ENCODE measurements at places on chromosomes 13 and 19.

- no peak for DNase-seq
Observed at GRCh38 chr19:17482877-17483604, 12.7 kb downstream of the SLC27A1 start.

- DNase-seq: no peak
Observed at GRCh38 chr13:46383383-46383782, 3.7 kb downstream of the RUBCNL start.

DNA sequence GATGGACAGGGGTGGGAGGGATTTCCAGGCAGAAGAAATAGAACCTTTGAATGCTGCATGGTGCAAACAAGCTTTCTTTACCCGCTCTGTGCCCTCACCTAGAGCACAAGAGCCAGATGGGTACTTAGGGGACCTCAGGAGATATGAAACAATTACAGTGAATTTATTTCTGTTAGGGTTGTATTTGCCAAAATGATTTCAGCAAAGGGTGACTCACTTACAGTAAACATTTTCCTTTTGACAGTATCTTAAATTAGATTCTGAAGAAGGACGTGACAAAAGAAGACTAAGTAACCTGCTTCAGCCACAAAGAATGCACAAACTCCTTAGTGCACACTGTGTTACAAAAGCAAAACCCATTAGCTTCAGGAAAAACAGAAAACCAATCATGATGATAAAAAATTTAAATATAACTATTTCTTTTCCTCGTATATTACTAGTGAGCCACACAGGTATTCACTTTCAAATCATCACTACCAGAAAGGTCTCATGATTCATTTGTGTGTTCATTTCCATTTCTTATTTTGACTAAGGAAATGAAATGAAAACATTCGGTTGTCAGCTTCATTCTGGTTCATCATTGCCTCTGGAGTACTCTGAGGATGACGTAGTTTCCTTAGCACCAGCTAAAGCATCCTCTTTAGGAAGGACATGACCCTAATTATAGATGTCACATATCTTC, 158.8 kb downstream of the NHLRC3 start:
- DNase-seq: no peak

DNA sequence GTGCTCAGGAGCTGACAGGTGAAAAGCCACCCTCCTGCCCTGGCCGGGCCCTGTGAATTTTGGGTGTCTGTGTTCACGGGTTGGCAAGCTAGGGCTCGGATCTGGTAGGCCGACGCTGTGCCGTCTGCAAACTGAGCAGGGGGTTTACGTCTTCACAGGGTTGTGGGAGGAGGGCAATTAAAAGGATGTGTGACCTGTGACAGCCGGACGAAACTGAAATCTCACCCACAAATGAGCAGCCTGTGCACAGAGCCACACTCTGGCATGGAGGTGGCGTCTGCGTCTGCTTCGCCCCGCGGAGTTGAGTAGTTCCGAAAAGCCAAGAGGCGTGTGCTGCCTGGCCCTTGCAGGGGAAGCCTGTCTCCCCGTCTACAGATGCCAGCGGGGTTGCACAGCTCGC, 117.3 kb downstream of the KDM4B start:
- DNase-seq: no peak

DNA sequence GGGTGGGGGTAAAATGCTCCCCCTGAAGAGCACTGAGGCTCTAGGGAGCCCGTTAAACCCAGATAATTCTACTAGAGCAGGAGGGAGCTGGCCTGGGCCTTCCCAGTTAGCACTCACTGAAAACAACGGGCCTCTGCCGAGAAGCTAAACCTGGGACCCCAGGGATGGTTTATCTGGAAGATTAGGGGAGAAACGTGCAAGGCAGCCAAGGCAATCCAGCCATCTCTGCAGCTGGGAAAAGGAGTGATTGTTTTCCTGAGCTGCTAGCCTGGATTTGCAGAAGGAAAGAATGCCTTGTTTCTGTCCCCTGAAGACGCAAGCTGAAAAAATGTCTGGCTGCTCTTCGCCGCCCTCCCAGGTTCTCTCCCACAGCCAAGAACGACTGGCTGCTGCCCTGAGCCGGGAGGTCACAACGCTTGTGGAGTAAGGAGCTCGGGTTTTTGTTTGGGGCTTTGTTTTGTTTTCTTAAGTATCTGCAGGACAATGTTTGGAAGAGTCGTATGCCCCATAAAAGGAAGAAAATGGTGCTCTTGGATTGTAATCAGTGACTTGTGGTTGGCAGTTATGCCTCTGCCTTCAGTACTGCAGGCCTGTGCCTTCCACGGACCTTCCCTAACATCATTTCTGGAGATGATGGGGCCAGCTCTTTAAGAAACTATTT, 31.5 kb downstream of the COL4A2 start:
- no peak for DNase-seq

DNA sequence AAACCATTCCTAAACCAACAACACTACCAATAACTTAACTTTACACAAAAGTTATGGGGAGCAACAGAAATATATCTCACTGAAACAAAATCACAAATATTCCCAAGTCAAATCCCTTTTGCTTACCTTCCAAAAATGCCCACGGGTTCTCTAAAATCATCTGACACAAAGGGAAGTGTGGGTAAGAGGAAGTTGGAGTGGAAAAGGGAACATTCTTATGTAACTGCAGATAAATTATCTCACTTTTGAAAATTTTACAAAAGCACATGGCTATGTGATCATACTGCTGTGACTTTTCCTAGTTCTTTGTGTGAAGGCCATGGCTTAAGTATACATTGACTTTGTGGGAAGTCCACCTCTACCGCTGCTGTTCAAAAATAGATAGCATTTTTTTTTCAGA, 350.5 kb downstream of the GPC6 start:
- no peak for DNase-seq

- DNase-seq: no peak
Observed at GRCh38 chr19:15173746-15174404, 26.9 kb downstream of the NOTCH3 start.

GRCh38 chr13:98689347-98689968, 63.0 kb downstream of the SLC15A1 start:
- DNase-seq: no peak

DNA sequence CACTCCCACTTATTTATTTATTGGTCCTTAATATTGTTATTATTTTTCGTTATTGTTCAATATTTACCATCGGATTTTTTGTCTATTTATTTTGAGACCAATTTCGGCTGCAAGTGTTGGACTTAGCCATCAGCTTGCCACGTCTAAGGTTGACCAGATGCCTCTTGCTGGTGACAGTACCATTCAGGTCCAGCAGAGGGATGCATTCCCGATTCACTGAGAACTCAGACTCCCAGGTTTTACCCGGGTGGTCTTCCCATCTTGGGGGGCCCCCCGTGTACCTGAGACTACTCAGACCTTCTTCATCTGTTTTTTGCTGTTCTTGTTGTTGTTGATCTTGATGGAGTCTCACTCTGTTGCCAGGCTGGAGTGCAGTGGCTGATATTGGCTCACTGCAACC, 1435.2 kb downstream of the UQCRFS1 start:
- DNase-seq: peak; percentile 36

DNA sequence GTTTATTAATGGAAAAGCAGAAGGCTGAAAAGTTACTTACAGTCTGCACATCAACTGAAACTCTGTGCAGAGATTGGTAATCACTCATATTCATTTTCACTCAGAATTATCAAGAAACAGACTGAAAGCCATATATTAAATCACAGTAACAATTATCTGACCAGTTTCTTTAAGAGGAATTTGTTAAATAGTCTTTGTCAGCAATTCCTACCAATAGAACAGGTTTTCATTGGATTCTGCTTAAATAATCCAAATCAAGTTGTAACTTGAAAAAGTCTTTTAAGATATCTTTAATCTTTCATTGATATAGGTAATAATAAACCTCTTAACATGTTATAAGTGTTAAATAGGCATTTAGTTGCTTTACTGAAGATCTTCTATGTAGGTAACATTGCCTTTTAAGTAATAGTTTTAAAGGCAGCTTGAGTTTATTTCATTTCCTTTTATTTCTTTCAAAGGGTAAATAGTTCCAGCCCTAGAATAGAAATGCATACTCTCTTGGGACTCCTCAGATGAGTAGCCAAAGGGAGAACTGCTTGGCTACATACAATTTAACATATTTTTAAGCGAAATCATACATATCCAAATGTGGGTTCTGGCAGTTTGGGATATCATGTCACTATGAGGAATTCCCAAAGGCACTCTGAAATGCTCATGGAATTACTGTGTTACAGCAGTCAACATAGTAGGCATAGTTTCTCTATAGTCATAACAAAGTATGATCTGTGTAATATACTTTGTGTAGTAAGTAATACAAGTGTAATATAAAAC, 326.0 kb upstream of the SPRY2 start:
- no peak for DNase-seq

GRCh38 chr19:14160017-14160703, 23.8 kb upstream of the ASF1B start:
- DNase-seq: no peak

- DNase-seq: peak; percentile 91
Observed at GRCh38 chr19:56538254-56538760, 441 bp upstream of the ZFP28 start.

DNA sequence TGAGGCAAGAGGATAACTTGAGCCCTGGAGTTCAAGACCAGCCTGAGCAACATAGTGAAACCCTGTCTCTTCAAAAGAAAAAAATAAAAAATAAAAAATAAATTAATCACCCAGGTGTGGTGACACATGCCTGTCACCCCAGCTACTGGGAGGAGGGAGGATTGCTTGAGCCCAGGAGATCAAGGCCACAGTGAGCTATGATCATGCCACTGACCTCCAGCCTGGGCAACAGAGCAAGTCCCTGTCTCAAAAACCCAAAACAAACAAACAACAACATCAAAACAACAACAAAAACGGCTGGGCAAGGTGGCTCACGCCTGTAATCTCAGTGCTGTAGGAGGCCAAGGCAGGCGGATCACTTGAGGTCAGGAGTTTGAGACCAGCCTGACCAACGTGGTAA, 4.3 kb upstream of the SLC39A3 start:
- no peak for DNase-seq

DNA sequence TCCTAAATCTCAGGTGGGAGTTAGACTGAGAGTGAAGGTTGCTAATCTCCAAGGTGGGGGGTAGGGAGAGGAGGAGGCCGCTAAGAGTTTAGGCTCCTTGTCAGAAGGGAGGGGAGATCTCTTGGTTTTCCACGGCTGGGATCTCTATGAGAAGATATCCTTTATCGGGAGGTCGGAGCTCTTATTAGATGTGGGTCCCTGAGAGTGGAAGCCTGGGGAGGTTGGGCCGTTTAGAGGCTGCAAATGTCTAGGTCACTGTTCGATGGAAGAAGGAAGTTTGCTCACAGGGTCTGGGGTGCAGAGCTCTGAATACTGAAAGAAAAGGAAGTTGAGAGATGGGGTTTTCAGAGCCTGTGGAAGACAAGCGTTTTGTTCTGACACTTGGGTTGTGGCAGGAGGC, 3.8 kb downstream of the MYADM start:
- DNase-seq: no peak

GRCh38 chr13:64206430-64207225, 2791.0 kb upstream of the PCDH20 start:
- no peak for DNase-seq

- no peak for DNase-seq
Observed at GRCh38 chr19:18507727-18508440, 14.0 kb downstream of the ELL start.

DNA sequence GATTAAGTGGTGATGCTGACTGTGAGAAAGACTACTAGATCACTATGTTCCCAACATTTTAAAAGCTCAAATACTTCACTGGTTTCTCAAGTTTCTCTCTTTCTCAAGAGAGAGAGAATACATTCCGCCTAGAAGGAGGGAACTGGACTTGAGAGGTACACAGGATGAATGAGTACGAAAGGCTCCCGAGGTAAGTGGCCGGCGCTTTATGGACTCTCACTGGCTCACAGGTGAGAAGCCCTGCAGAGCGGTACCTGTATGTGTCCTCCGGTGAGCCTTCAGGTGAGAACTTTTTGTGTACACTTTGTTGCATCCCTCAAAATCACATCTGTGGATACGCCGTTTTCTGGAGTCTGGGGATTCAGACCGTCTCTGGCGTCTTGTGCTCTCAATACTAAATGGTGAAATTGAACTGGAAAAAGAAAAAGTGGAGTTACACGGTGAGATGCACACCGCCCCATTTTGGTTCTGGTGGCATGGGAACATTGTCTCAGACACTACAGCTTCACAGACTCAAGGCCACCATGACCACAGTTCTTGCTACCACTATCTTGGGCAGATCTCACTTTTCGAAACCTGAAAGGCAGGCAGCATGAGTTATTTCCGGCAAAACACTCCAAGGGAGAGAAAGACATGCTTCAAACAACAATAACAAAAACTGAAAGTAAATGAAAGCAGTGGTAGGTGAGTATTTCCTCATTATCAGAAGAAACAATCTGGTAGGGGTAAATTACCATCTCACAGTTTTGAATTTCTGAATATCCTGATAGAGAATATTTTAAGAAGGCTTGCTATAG, 418.9 kb downstream of the KLF12 start:
- peak; percentile 79 for DNase-seq

- no peak for DNase-seq
Observed at GRCh38 chr13:66503890-66504289, 726.2 kb downstream of the PCDH9 start.

- no peak for DNase-seq
Observed at GRCh38 chr13:76848596-76848995, 37.6 kb downstream of the KCTD12 start.

DNA sequence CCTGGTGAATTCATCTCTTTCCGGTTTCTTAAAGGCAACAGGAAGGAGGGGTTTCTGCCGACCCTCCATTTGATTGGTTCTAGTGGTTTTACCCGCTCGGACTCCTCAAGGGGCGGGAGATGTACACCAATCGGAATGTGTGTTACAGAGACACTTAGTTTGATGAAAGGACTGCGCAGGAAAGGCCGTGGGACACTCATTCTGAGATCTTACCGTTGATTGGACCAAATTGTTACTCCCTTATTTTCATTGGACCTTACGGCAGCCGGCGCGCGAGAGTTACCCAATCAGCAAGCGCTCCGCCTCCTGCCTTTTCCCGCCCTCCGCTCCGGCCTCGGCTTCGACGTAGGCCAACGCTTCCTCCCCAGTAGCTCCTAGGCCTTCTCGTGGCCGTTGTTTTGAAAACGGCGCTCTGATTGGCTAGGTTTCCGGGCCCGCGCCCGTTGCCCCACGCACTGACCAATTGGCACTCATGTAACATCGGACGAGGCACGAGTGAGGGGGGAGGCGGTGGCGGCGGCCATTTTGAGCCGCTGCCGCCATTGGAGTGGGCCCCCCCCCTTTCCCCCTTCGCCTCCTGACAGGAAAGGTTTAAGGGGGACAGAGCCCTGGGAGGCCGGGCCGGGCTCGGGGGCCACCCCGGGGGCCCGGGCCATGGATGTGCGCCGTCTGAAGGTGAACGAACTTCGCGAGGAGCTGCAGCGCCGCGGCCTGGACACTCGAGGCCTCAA, at the start of gene HNRNPUL1:
HNRNPUL1 (plus strand) TSS at position 523 of the 731 bp plus-strand sequence; CDS start at position 655, 132 bp downstream.
- DNase-seq: peak; percentile 100
